IgD-negative memory B cell (primary cell): ENCODE measurements at places on chromosomes 13 and 19. TPM values are rescaled to one million over a fixed set of nuclear protein-coding genes. Genes with fewer than 3 reads are reported as not detected.

MEIS3 gene
- not detected for polyA plus RNA-seq

SLC25A42 gene
- 35.9 TPM for polyA plus RNA-seq

ZNF471 gene
- polyA plus RNA-seq = 0.14 TPM

TYROBP gene
- polyA plus RNA-seq = 13.7 TPM

ZNF567 gene
- 9.4 TPM for polyA plus RNA-seq

NCR1 gene
- polyA plus RNA-seq = 0.63 TPM
